ENCODE measurements at places on chromosomes 2 and 18. TPM values are rescaled to one million over a fixed set of nuclear protein-coding genes. Genes with fewer than 3 reads are reported as not detected.
A peak's percentile ranks its signal among the peaks of the same experiment; 100 is the strongest.

DNA sequence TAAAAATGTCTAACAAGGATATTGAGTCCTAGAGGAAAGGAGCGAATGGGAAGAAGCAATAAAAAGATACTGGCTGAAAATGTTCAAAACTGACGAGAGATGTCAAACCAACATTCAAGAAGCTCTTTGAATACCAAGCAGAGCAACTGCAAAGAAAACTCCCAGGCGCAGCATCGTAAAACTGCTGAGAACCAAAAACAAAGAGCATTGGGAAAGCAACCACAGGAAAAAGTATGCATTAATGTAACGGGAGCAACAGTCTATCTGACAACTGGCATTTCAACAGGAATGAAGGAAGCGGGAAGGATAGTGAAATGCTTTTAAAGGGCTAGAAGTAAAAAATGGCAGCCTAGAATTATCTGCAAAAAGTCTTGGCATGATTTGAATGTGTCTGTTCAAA lies 53.1 kb downstream of the ADCY3 start:
- no peaks in the 10 kb centered on the region for H3K27me3 ChIP-seq
- H3K36me3 ChIP-seq, result peaks cover 27% of the 10 kb centered on the region
- DNase-seq, result no peak
- H3K4me3 ChIP-seq, result no peak overlapping the region
- no peak overlapping the region for H3K27ac ChIP-seq

DNA sequence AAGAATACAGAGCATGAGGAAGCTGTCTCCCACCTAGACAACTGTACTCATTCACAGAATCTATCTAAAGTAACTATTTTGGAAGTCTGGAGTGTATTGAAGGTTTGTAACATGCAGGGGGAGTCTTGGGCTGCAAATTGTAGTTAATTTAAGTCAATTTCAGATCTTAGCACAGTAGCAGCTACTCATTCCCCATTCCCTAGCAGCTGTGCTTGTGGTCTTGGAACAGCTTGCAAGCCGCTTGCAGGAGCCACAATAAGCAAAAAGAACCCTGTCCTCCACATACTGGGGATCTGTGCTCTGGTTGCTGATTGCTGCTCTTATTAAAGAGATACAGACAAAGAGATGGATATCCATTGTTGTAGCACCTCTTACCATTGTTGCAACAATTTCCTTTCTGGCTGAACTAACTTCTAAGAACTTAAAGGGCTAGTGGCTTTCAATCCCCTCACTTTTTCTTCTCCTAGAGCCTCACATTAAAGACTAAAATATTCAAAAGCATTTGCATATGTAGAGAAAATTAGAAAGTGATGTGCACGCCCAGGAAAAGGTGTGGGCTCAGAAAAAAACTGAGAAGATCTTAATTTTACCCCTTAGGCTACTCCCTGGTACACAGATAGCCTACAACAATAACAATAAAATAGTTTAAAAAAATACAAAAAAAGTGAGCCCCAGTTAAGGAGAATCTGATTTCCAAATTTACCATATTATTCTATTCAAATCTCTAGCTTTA lies 1775.1 kb upstream of the PIK3C3 start:
- no peaks in the 10 kb centered on the region for H3K36me3 ChIP-seq
- DNase-seq, result no peak
- no peak overlapping the region for H3K27ac ChIP-seq
- H3K4me1 ChIP-seq, result no peaks in the 10 kb centered on the region
- no peak overlapping the region for H3K4me3 ChIP-seq

DNA sequence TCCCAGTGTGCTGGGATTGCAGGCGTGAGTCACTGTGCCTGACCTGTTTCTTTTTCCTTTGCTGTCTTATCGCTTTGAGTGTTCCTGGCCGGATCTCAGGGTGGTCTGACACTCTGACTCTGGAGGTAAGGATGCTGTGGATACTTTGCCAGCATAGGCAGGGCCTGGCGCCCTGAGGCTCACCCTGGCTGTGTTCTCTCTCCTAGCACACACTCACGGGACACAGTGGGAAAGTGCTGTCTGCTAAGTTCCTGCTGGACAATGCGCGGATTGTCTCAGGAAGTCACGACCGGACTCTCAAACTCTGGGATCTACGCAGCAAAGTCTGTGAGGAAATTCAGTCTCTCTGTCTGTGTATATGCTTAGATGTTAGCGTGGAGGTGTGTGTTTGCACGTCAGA lies 18.0 kb upstream of the SAG start:
- DNase-seq, result no peak
- no peak overlapping the region for H3K27ac ChIP-seq
- H3K27me3 ChIP-seq, result no peaks in the 10 kb centered on the region
- no peaks in the 10 kb centered on the region for H3K4me1 ChIP-seq
- peaks cover 59% of the 10 kb centered on the region for H3K36me3 ChIP-seq

- peaks cover 39% of the 10 kb centered on the region for H3K4me1 ChIP-seq
- H3K27ac ChIP-seq, result peak overlapping the region; percentile 71
- no peak for DNase-seq
- H3K4me3 ChIP-seq, result no peak overlapping the region
Observed at GRCh38 chr2:95072424-95072823, 46.9 kb downstream of the MAL start.

GRCh38 chr2:61135510-61135909 lies 26.5 kb upstream of the C2orf74 start:
- H3K4me3 ChIP-seq, result no peak overlapping the region
- no peaks in the 10 kb centered on the region for H3K27me3 ChIP-seq
- peak; percentile 17 for DNase-seq
- H3K4me1 ChIP-seq, result peaks cover 2% of the 10 kb centered on the region

GRCh38 chr2:158782616-158783015 lies 12.5 kb upstream of the DAPL1 start:
- peaks cover 11% of the 10 kb centered on the region for H3K27me3 ChIP-seq
- H3K4me1 ChIP-seq, result no peaks in the 10 kb centered on the region
- H3K4me3 ChIP-seq, result no peak overlapping the region
- no peak for DNase-seq
- H3K27ac ChIP-seq, result no peak overlapping the region

Gene C1QL2
- not detected for total RNA-seq

Gene MERTK
- total RNA-seq, result 0.57 TPM

Gene POTEI
- total RNA-seq, result not detected
